A549 treated with AZD2906 at 1 μM for 4 hours (cell line): ENCODE measurements at places on chromosomes 6 and 20. TPM values are rescaled to one million over a fixed set of nuclear protein-coding genes. Genes with fewer than 3 reads are reported as not detected.

Gene NKX2-2
- not detected in 5 replicates for total RNA-seq

Gene SNPH
- total RNA-seq: 3.3 to 4.7 TPM (median 4.2 TPM) in 5 replicates

Gene EPPIN
- total RNA-seq: not detected in 5 replicates

Gene NHLRC1
- 1.3 to 1.9 TPM (median 1.6 TPM) in 5 replicates for total RNA-seq

Gene BMP5
- not detected in 5 replicates for total RNA-seq

Gene PLG
- total RNA-seq: not detected in 5 replicates

Gene PPARD
- 5.1 to 6.6 TPM (median 6.3 TPM) in 5 replicates for total RNA-seq
